A549 treated with dexamethasone at 1 μM for 4 hours (cell line): ENCODE measurements at places on chromosomes 16 and 17. TPM values are rescaled to one million over a fixed set of nuclear protein-coding genes. Genes with fewer than 3 reads are reported as not detected.

TBC1D3 gene
- not detected in 5 replicates for total RNA-seq

RHBDL1 gene
- total RNA-seq, result 0.26 to 1.6 TPM (median 1.2 TPM) in 5 replicates

HP gene
- total RNA-seq, result not detected in 5 replicates

OR3A2 gene
- total RNA-seq, result not detected in 5 replicates

CMTM2 gene
- not detected in 5 replicates for total RNA-seq

TRPV2 gene
- total RNA-seq, result 0.27 to 0.70 TPM (median 0.55 TPM) in 5 replicates

CPHXL gene
- 0.08 TPM in 1 of 5 replicates, not detected in the others for total RNA-seq

TMC7 gene
- 4.9 to 7.2 TPM (median 6.2 TPM) in 5 replicates for total RNA-seq

KRTAP4-8 gene
- total RNA-seq, result not detected in 5 replicates

TEKT1 gene
- 0.05 to 0.18 TPM (median 0.07 TPM) in 5 replicates for total RNA-seq

IGF2BP1 gene
- total RNA-seq, result 49.8 to 95.2 TPM (median 92.0 TPM) in 5 replicates

KCNAB3 gene
- total RNA-seq, result 1.2 to 3.0 TPM (median 2.5 TPM) in 5 replicates

BTBD17 gene
- not detected in 5 replicates for total RNA-seq

ZPBP2 gene
- not detected in 5 replicates for total RNA-seq

RAB11FIP4 gene
- total RNA-seq, result 1.3 to 1.9 TPM (median 1.7 TPM) in 5 replicates

CCL2 gene
- total RNA-seq, result 4.9 to 10.8 TPM (median 6.1 TPM) in 5 replicates

NLRC3 gene
- total RNA-seq, result 0.01 to 0.05 TPM (median 0.02 TPM) in 4 of 5 replicates, not detected in the other

AOC3 gene
- total RNA-seq, result 0.86 to 2.0 TPM (median 1.1 TPM) in 5 replicates

SYT17 gene
- 9.9 to 12.4 TPM (median 11.5 TPM) in 5 replicates for total RNA-seq

DNAAF8 gene
- 0.83 to 1.4 TPM (median 1.1 TPM) in 5 replicates for total RNA-seq

CES1 gene
- total RNA-seq, result 29.2 to 43.0 TPM (median 33.9 TPM) in 5 replicates

CMTR2 gene
- total RNA-seq, result 10.9 to 15.4 TPM (median 13.5 TPM) in 5 replicates

TP53TG3C gene
- 0.22 to 0.50 TPM (median 0.44 TPM) in 3 of 5 replicates, not detected in the others for total RNA-seq

ZNF423 gene
- 0.06 to 0.29 TPM (median 0.18 TPM) in 5 replicates for total RNA-seq

HOXB6 gene
- total RNA-seq, result 2.5 to 5.9 TPM (median 4.8 TPM) in 5 replicates

VPS9D1 gene
- total RNA-seq, result 3.6 to 5.6 TPM (median 4.5 TPM) in 5 replicates

TSNAXIP1 gene
- 0.25 to 0.67 TPM (median 0.52 TPM) in 5 replicates for total RNA-seq

MT2A gene
- total RNA-seq, result 1,981 to 2,932 TPM (median 2,492 TPM) in 5 replicates

MPHOSPH6 gene
- total RNA-seq, result 28.4 to 44.6 TPM (median 29.2 TPM) in 5 replicates

EVPLL gene
- not detected in 5 replicates for total RNA-seq
